ENCODE measurements at places on chromosomes 12 and 14. TPM values are rescaled to one million over a fixed set of nuclear protein-coding genes. Genes with fewer than 3 reads are reported as not detected.
A peak's percentile ranks its signal among the peaks of the same experiment; 100 is the strongest.

GPR137C gene
- 5.3 TPM for total RNA-seq

HHIPL1 gene
- total RNA-seq = 2.8 TPM

PLCZ1 gene
- total RNA-seq = 0.85 TPM

RERG gene
- 13.3 TPM for total RNA-seq

NOVA1 gene
- total RNA-seq = 8.1 TPM

PAH gene
- 0.36 TPM for total RNA-seq

DNA sequence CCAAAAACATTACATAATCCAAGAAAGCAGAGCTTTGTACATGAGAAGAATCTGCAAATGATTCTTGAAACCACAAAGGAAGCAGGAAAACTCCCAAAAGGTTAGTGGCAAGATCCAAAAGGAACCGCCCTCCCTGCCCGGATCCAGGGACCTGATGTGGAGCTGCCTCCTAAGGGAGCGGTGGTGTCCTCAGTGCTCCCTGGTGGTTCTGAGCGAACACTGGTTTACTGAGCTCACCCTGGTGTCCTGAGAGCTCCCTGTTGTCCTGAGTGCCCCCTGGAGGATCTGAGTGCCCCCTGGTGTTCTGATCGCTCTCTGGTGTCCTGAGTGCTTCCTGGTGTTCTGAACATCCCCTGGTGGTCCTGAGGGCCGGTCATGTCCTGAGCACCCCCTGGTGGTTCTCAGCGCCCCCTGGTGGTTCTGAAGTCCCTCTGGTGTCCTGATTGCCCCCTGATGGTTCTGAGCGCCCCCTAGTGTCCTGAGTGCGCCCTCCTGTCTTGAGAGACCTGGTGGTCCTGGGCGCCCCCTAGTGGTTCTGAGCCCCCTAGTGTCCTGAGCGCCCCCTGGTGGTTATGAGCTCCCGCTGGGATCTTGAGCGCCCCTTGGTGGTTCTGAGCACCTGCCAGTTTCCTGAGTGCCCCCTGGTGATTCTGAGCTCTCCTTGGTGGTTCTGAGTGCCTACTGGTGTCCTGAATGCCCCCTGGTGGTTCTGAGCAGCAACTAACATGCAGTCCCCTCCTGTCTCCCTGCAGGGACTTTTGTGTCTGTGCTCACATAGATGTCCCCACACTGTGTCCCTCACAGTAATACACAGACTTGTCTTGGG is 891.1 kb downstream of the TMEM121 start:
- no peak for DNase-seq

- DNase-seq = peak; percentile 62
Observed at GRCh38 chr12:1332327-1332726, 262.1 kb downstream of the FBXL14 start.

- DNase-seq = peak; percentile 7
Observed at GRCh38 chr12:76952995-76953394, 74.2 kb upstream of the CSRP2 start.

DNA sequence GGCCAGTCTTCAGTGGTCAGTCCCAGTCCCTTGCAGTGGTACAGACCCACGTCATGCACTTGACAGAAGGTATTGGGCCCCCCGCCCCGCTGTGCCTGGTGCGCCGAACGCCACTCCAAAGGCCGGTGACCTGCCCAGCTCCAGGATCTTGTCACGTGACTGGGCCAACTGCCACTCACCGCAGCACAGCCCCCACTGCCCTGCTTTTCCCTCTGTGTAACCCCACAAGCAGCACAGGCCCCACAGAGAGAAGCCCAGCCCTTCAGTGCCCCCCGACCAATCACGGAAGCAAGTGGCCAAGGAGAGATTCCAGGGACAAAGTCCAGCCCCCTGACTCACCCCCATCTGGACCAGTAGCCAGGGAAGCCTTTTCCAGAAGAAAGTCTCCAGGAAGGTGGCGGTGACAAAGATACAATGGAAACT is 498 bp downstream of the GPR132 start:
- DNase-seq = no peak

DNA sequence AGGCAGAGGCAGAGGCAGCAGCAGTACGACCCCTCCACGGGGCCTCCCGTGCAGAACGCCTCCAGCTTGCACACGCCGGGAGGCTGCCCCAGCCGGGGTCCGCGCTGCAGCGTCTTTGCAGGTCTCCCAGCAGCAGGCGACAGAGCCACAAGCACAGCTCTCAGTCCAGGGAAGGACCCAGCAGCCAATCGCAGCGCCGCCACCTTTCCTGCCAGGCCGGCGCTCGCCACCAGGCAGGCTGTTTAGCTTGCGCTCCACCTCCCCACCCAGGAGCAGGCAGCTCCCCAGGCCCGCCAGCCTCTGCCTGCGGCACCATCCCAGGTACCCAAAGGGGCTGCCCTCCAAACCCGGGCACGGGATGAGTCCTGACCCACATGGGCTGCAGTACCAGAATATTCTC is 25.2 kb downstream of the DDX51 start:
- DNase-seq = no peak

- DNase-seq = no peak
Observed at GRCh38 chr14:22052795-22053194, 379.2 kb upstream of the OR4E1 start.

GRCh38 chr14:88380405-88380804 is 5.1 kb upstream of the SPATA7 start:
- no peak for DNase-seq

GRCh38 chr14:104913435-104913834 is 11.2 kb upstream of the PLD4 start:
- DNase-seq = no peak

- DNase-seq = no peak
Observed at GRCh38 chr12:6343518-6343917, 1.6 kb upstream of the TNFRSF1A start.

DNA sequence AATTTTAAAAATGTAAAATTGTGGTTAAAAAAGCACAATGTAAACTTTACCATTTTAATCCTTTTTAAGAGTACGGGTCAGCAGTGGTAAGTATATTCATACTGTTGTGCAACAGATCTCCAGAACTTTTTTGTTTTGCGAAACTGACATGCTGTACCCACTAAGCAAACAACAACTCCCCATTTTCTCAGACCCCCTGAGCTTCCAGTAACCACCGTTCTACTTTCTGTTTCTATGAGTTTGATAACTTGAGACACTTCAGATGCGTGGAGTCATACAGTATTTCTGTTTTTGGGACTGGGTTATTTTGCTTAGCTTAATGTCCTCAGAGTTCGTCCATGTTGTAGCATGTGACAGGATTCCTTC is 38.0 kb downstream of the CHST11 start:
- DNase-seq = no peak

DNA sequence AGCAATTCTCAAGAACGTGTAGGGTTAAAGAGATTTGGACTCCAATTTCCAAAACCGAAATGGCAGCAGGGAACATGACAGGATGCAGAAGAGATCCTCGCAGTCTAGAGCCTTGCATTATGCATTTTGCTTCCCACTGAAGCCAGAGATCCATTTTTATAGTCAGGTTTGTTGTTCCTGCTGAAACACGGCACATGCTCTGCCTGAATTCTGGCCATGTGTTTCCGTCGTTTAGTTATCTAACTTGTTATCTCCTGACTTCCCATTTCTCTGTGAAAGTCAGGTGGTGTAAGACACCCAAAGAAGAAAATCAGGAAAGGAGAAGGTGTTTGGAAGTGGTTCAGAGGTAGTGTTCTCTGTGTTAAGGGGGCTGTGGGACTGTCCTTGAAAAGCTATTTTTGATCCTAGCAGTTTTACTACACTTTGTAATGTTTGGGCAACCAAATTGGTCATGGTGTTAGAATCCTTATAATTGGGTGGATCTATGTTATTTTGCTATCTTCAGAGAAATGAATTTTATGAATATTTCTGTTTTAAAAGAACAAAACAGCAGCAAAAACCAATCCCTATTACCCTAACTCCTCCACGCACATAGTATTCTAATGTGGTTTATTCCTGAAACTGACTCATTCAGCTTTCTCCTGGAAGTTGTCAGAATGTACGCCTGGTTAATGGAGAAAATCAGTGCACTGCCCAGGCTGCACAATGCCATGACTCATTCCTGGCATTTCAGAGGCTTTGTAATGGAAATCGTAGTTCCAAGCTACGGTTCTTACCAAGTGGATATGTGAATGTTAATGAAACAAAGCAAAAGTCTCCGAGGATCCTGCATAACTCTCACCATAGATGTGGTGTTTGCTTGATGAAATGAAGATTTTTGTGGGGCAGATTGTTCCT is 110.1 kb downstream of the SAMD4A start:
- DNase-seq = no peak

- DNase-seq = no peak
Observed at GRCh38 chr12:132489078-132489601, 811 bp upstream of the FBRSL1 start.

DNA sequence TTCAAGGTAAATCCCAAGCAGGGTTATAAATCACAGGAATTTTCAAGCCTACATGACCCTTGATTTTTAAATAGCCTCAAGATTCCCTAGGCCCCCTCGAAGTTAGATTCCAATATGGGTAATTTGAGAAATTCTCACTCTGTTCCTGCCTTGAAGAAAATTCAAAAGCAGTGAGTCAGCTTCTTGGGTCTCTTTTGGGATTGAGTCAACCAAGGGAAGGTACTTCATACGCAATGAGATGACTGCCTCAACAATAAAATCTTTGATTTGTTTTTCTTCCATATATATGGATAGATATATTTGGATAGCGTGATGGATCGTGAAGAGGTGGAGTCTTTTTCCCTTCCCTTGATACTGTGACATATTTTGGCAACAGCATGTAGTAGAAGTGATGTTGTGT is 180.4 kb upstream of the ATP2B1 start:
- no peak for DNase-seq

DNA sequence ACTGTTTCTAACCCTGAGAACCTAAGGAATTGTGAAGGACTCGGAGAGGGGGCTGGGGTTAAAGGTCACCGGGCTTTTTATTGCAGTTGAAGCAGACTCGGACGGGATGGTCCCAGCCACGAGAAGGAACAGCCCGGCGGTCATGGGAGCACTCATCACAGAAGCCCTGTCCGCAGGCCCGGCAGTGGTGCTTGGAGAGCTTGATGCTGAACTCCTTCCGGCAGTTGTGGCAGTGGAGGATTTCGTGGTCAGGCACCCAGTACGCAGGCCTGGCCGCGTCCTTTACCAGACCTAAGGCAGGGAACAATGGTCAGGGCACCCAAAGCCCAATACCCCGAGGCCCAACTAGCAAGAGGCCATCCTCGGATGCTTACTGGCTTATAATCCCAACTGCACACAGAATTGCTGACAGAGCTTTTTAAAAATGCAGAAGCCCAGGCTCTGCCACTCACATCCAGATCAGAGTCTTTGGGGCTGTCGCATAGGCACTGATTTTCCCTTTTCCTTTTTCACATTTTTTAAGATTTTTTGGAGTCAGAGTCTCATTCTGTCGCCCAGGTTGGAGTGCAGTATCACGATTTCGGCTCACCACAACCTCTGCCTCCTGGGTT is 44.7 kb downstream of the DCAF4 start:
- DNase-seq = no peak

Measured in prostate gland (tissue), 2 donors.